ENCODE measurements at places on chromosomes 12 and 14.

GRCh38 chr14:45091710-45092109, 7.8 kb downstream of the PRPF39 start:
- DNase-seq, result no peak

GRCh38 chr12:16618256-16618655, 12.3 kb upstream of the LMO3 start:
- no peak for DNase-seq

DNA sequence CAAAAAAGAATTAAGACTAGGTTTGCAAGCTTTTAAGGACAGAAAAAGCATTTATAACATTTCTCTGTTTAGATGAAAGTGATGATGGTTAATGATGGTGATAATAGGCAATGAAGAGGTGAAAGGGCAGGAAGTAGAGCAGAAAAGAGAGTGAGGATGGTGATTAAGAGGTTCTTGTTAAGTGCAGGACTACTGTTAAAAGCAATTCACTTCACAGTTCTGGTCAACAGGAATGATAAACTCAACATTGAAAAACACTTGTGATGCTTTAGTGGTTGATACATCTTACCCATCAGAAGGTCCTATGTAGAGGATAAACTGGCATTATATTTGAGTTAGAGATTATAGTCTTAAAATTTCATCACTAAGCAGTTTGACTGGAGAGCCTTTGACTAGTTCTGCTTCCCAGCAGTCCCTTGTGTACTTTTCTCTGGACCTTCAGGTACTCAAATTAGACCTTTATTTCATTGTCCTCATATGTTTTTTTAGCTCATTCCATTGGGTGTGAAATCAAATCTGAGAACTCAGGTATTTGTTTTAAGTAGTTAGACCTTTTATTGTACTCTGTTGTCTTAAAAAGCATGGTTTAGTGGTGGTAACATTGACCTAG, 10.9 kb downstream of the RAP1B start:
- no peak for DNase-seq

- no peak for DNase-seq
These were observed 53.5 kb downstream of the SLC38A6 start for GRCh38 chr14:61034416-61035120.

DNA sequence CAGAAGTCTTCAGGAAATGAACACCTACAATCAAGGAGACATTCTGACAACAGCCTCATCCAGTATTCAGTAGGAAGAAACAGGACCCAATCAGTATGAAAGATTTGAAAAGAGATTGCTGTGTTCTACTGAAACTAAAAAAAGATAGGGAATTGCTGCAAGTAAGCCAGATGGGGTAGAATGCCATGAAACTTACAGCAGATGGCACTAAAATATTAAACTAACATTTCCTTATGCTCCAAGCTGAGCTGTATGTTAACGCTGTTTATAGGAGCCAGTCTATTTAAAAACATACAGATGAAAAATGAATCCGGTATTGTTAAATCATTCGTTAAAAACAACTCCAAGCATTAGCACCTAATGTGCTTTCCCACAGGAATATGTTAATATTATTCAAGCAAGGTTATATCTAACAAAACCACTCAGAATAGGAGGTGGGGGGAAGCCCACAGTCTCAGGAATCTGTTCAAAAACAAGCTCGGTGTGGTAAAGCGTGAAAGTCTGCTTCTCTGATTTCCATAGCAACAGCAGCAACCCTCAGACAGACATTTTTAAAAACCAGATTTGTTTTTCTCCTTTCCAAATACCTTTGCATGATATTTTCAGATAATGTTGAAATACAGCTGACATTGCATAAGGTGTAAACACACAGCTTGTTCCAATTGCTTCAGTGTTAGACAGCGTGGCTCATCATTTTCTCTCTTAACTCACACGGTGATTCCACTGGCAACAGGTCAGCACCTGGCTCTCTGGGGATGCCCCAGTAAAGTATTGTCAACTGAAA, 131.4 kb upstream of the CCDC175 start:
- no peak for DNase-seq

DNA sequence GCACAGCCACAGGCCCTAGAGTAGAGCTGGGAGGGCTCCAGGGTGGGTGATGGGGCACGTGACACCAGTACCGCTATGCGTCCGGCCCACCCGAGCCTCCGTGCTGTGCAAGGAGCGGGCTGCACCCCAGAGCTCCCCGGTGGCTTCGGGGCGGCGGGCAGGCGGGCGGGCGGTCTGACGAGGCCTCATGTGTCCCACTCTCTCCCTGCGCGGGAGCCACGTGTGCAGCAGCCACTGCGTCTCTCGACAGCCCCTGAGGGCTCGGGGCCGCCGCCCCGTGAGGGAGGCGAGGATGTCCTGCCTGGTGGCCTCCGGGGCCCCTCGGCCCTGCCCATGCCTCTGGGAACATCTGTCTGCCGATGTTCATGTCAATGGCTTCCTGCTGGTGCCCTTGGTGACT, 51.2 kb upstream of the FBRSL1 start:
- DNase-seq, result no peak

DNA sequence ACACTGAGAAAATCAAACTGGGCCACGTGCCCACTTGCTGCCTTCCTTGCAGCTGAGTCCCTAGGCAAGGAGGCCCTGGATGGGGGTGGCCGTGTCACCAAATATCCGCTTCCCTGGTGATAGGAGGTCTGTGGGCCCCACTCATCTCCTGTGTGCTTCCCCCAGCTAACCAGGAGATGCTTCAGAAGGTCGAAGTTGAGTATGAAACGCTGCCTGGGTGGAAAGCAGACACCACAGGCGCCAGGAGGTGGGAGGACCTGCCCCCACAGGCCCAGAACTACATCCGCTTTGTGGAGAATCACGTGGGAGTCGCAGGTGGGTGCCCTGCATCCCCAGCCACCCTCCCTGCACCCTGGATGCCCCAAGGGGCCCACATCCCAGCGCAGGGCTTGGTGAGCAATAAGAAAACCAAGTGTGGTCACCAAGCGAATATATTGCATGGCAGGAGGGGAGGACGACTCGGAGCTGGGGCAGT, 6.8 kb upstream of the SIVA1 start:
- no peak for DNase-seq

DNA sequence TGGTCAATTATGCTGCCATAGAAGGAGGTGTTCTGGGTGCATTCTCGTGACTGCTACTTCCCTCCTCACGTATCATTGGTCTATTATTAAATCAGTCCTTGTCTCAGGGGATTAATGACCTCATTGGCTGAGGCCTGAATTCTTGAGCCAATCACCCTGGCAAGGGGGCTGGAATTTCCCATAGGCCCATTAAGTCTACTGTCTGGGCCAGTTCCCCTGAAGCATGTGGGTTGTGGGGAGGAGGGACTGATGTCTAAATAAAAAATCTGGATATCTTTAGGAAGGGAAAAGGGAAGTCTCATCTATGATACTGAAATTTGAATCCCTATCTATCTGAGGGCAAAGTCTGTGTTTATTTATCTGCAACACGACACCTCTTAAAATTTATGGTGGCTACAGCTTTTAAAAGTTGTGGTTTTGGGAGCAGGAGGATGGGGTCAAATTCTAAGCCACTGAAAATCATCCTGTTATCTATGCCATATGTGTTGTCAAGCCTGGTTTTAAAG, 71.9 kb downstream of the DYRK2 start:
- no peak for DNase-seq

DNA sequence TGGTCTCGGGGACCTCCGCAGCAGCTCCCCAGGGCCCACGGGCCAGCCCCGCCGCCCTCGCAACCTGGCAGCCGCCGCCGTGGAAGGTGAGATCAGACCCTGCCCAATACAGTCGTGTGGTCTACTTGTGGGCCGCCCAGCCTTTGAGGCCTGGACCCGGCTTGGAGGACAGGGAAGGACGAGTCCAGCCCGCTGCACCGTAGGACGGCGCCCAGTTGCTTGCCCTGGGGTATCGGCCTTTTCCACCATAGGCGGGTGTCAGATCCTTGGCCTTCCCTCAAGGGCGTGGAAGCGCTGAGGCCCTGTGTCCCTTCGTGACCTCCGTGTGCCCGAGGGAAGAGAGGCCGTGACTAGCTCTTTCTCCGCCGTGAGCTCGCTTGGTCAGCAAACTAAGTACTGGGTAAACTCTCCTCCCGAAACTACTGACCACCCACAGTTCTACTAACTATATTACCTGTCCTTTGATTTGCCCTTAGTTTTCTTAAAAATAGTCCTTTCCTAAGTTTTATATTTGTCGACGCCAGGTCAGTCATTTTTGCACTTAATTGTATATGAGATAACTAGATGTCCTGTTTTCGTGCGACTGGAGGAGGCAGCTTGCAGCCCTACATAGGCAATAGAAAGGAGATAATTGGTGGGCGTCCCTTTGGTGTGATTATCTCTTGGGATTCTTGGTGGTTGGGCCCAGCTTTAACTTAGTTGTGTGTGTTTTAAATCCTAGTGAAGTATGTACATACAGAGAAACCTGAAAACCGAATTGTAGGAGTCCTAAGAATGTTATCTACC, 757 bp downstream of the SLC25A3 start:
- no peak for DNase-seq

- DNase-seq, result no peak
These were observed 1.1 kb downstream of the BTBD6 start for GRCh38 chr14:105249182-105250007.

DNA sequence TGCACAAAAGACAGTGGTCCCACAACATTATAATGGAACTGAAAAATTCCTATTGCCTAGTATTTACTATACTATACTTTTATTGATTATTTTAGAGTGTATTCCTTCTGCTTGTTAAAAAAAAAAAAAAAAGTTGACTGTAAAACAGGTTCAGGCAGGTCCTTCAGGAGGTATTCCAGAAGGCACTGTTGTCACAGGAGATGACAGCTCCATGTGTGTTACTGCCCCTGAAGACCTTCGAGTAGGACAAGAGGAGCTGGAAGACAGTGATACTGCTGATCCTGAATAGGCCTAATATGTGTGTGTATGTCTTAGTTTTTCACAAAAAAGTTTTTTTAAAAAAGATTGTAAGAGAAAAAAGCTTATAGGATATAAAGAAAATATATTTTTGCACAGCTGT, 12.3 kb downstream of the UBE2N start:
- no peak for DNase-seq

- DNase-seq, result no peak
These were observed 131.3 kb upstream of the CPSF6 start for GRCh38 chr12:69108037-69108436.

GRCh38 chr12:18296201-18296908, 35.0 kb downstream of the PIK3C2G start:
- DNase-seq, result no peak

- DNase-seq, result no peak
These were observed 147.9 kb upstream of the NCOR2 start for GRCh38 chr12:124715121-124715990.

DNA sequence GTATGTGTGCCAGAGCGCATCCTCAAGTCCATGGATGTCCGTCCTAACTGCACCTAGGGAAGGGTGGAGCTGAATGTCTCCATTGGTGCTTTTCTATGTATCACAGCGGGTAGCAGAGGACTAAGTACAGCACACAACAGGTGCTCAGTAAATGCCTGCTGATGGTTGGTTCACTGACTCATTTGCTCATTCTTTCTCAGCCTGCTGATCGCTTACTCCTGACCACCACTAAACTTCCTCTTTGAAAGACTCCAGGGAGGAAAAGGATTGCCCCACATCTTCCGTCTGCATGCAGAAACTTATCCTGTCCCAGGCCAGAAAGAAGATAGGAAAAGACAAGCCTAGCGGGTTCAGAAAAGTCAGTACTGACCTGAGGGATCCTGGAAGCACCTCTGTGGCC, 66.3 kb downstream of the B4GALNT3 start:
- DNase-seq, result no peak

DNA sequence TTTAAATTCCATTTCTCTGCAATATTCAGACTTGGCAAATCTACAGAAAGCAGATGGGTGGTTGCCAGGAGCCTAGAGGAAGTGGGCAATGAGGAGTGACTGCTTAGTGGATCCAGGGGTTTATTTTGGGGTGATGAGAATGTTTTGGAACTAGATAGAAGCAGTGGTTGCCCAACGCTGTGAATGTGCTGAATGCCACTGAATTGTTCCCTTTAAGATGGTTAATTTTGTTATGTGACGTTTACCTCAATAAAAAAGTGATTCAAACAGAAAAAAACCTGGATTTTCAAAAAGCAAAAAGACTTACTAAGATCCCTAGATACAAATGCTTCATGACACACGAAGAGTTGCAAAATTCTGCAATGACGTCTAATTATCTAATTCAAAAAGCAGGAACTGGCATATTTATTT, 34.2 kb downstream of the DAO start:
- DNase-seq, result no peak

- DNase-seq, result no peak
These were observed 33.7 kb upstream of the RIC8B start for GRCh38 chr12:106740818-106741217.

GRCh38 chr12:62915204-62915529, 19.8 kb downstream of the PPM1H start:
- DNase-seq, result no peak

DNA sequence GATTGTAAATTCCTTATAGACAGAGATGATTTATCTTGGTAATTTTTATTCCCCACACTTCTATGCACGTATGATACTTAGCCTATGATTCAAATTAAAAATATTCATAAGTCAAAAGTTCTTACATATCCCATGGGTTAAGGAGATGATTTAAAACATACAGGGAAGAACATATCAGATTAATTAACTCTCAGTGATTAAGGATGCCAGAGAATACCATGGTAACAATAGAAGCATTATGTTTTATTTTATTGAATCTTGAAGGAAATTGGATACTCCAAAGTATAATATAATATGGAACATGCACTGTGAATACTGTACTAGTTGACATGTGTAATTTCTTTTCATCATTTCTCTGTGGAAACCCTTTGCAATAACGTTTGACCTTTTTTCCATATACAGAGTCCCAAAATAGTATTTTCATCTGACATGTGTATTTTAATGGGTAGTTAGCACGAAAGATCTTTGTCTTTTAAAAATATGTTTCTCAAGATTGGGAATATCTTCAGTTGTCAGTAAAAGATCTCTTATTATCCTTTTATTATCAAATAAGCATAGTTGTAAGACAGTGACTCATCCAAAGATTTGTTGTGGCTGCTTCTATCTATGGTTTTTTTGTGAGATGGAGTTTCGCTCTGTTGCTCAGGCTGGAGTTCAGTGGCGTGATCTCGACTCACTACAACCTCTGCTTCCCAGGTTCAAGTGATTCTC, 166.7 kb downstream of the RAD51B start:
- DNase-seq, result no peak

DNA sequence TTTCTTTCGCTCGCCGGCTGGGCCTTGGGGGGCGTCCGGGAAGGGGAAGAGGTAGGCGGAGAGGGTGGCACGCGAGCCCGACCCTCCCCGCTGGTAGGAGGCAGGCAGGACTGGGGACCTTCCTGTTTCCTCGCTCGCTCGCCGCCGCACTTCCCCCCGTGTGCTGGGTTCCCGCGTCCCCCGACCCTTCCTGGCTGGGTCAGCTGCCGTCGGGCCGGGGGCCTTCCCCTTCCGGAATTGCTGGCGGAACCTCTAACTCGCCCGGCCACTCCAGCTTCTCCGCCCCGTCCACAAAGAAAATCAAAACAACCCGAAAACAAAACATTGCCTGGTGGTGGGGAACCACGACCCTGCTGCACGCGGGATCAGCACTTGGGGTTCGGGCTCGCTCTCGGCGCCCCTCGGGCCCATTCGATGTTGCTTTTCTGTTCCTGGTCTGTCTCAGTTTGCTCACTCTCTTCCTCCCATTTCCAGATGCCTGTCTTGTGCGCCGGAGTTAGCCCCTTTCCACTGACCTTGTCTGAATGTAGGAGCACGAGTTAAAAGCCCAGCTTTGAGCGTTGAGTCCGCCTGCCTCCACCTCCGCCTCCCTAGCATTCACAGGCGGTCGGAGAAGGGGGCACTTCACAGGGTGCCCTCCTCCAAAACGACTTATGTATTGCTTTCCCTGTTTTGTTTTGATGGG, 581 bp downstream of the PAPOLA start:
- no peak for DNase-seq

GRCh38 chr14:89747126-89747525, 207.4 kb downstream of the EFCAB11 start:
- DNase-seq, result no peak

GRCh38 chr14:52328276-52328675, 14.2 kb downstream of the PTGER2 start:
- no peak for DNase-seq
